ENCODE measurements at places on chromosomes 1 and 21. TPM values are rescaled to one million over a fixed set of nuclear protein-coding genes. Genes with fewer than 3 reads are reported as not detected.

The ACOT11 gene
- 4.5 TPM for total RNA-seq

The SPATA45 gene
- total RNA-seq: not detected

The ZNF683 gene
- not detected for total RNA-seq

The ANXA9 gene
- total RNA-seq: not detected

The C1orf94 gene
- not detected for total RNA-seq

The GBP5 gene
- 151 TPM for total RNA-seq

The DNAJC28 gene
- total RNA-seq: 0.49 TPM

The SH2D2A gene
- 186 TPM for total RNA-seq

The MATN1 gene
- total RNA-seq: 0.31 TPM

The KLHDC7A gene
- total RNA-seq: not detected

The RAP1GAP gene
- total RNA-seq: 2.1 TPM

The SLC30A2 gene
- not detected for total RNA-seq

The NUAK2 gene
- 6.8 TPM for total RNA-seq

The MFSD2A gene
- 7.1 TPM for total RNA-seq

The MUTYH gene
- total RNA-seq: 32.0 TPM

The KDF1 gene
- 0.27 TPM for total RNA-seq

The GBP3 gene
- 9.3 TPM for total RNA-seq

The GPN2 gene
- total RNA-seq: 29.5 TPM

The CORT gene
- total RNA-seq: 0.32 TPM

The KIAA1614 gene
- 0.05 TPM for total RNA-seq

The CHI3L1 gene
- total RNA-seq: not detected

The DMBX1 gene
- 0.54 TPM for total RNA-seq

The ALPL gene
- not detected for total RNA-seq

The EPHA10 gene
- 0.14 TPM for total RNA-seq

The ESPN gene
- 1.9 TPM for total RNA-seq
